ENCODE measurements at places on chromosomes 12 and 14. TPM values are rescaled to one million over a fixed set of nuclear protein-coding genes. Genes with fewer than 3 reads are reported as not detected.

LRTM2 gene
- not detected for total RNA-seq

STAC3 gene
- total RNA-seq, result 10.6 TPM

KRT73 gene
- total RNA-seq, result not detected

PRKD1 gene
- 25.3 TPM for total RNA-seq

REP15 gene
- total RNA-seq, result 2.3 TPM

P2RX2 gene
- total RNA-seq, result 8.6 TPM

SLC6A12 gene
- not detected for total RNA-seq

Data from mesothelial cell of epicardium (in vitro differentiated cells).